Stimulated activated CD8-positive, alpha-beta memory T cell treated with anti-CD3 and anti-CD28 coated beads, Interleukin-2, amount 100 ng/mL, for 1 hour (primary cell): ENCODE measurements at places on chromosomes 5 and 9.

- DNase-seq: no peak
Measured at GRCh38 chr5:684751-685216, 8.4 kb downstream of the TPPP start.

DNA sequence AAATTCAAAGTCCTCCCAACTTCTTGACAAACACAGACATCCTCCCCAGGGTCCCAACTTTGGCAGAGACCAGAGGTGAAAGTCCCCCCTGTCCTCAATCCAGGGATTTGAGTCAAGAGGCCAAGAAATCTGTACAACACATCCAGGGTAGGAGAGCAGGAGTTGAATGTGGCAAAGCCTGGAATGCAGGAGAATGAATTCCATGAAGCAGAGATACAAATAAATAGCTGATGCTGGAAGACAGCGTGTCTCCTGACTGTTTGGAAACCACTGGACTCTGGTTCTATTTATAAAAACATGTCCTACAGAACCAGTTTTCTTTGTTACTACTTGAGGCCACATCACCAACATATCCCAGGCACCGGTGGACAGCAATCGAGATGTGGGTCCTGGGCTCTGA lies 43.7 kb upstream of the SLIT3 start:
- no peak for DNase-seq

- no peak for DNase-seq
Measured at GRCh38 chr9:134358026-134358661, 31.9 kb downstream of the RXRA start.

- no peak for DNase-seq
Measured at GRCh38 chr9:104025104-104025503, 69.0 kb upstream of the SMC2 start.

DNA sequence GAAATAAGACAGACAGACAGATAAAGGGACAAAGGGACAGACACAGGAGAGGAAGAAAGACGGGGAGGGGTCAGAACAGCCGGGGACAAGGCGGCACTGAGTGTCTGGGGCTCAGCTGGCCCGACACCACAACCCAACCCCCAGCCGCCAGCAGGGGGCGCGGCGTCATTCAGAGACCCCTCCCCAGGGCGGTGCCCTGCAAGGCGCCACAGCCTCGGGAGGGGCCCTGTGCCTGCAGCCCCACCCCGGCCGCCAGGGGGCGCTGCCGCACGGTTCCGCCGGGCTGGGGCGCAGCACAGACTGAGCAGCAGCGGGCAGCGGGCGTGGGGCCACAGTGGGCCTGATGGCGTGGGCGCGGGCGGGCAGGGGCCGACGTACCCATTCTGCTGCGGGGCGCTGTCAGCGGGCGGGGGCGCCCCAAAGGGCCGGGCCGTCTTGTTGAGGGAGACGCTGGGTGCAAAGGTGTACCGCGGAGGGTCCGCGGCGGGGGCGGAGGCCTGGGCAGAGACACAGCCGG lies 5.9 kb downstream of the PDLIM7 start:
- no peak for DNase-seq

GRCh38 chr9:91042541-91042940 lies 240.9 kb downstream of the SYK start:
- no peak for DNase-seq

DNA sequence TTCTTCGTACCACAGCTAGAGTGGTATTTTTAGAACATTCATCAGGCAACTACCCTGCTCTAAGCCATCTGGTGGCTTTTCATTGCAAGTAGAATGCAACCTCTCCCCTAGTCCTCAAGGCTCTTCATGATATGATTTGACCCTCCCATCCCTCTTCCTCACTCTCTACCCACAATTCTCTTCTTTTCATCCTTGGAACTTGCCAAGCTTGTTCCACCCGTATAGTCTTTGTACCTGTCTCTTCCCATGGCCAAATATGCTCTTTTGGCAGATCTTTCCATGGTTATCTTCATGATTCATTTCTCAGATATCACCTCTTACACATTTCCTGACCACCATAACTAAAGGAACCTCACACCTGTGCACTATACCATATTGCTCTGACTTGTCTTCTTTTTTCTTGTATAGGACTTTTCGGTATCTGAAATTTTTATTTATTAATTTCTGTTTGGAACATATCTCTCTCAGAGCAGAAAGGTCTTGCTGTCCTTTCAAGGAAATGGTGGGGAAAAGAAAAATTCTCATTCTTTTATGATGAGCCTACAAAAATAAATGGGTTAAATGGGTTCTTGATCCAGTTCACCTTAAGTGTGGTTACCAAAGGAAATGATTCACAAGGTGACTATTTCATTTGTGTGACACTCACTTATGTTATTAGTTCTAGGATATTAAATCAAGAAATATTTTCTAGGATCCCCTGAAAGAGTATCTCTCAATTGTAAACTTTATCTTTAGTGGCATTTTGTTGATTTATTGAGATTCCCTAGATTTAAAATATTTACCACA lies 3.7 kb upstream of the CD274 start:
- no peak for DNase-seq
